ENCODE measurements at places on chromosomes 5 and 9.

- no peak for DNase-seq
Observed at GRCh38 chr9:34983209-34983608, 6.3 kb upstream of the DNAJB5 start.

DNA sequence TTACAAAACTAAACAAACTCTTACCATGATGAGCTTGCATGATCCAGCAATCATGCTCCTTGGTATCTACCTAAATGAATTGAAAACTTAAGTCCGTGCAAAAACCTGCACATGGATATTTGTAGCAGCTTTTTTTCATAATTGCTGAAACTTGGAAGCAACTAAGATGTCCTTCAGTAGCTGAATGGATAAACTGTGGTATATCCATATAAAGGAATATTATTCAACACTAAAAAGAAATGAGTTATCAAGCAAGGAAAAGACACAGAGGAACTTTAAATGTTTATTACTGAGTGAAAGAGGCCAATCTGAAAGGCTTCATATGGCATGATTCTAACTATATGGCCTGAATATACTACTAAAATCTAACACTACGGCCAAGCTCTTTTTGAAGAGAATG, 139.1 kb upstream of the ZNF608 start:
- DNase-seq = no peak

DNA sequence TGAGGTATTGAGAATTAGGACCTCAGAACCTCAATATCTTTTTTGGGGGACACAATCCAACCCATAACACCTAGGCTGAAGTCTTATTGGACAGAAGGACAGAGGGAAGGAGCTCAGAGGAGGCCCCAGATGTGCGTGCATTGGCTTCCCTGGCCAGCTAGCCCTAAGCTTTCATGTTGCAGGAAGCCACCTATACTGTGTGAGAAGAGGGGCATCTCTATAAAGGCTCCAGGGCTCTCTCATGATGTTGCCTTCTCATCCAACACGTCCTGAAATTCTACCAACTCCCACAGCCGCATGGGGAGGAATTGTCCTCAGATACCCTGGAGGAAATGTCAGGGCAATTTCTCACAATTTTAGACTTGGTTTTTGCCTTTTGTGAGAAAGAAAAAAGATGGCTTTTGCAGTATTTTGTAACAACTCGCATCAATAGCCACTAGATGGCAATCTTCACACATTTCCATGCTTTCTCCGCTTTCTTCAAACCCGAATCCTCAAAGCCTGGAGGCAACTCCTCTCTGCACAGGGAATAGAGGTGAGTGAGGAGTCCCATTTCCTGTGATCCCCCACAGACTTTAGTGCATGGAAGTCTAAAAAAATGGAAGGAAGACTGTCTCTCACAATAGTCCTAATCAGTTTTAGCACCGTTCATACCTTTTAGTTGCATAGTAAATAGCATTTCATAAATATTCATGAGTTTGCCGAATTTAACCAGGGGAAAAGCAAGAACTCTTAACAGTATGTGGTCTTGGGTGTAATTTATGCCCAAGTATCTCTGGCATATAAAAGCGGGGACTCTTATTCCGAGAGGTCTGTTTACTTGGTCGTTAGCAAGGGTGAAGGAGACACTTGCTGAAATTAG, 7.4 kb upstream of the PPP3R2 start:
- peak; percentile 70 for DNase-seq

DNA sequence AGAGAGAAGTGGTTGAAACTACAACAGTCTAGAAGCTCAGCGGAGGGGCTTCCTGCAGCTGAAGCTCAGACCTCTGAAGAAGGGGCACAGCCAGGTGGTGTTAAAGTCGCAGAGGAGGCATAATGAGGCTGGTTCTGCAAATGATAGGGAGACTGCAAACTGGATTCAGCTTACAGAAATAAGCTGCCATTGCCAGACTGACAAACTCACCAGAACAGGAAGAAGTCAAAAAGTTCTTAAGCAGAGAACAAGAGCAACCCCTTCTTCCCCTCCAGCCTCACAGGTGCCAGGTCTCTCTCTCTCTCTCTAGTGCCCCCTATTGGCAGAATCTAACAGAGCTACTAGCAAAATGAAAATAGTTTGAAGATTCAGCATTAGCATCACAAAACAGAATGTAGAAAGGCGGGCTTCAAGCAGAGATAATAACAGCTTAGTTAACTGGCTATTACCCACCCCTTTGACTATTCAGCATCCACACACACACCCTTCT, 76.7 kb downstream of the GRAMD2B start:
- peak; percentile 58 for DNase-seq

GRCh38 chr9:127143920-127144465, 21.6 kb upstream of the ANGPTL2 start:
- DNase-seq = no peak

GRCh38 chr9:114348906-114349482, 19.3 kb downstream of the ORM2 start:
- peak; percentile 99 for DNase-seq

DNA sequence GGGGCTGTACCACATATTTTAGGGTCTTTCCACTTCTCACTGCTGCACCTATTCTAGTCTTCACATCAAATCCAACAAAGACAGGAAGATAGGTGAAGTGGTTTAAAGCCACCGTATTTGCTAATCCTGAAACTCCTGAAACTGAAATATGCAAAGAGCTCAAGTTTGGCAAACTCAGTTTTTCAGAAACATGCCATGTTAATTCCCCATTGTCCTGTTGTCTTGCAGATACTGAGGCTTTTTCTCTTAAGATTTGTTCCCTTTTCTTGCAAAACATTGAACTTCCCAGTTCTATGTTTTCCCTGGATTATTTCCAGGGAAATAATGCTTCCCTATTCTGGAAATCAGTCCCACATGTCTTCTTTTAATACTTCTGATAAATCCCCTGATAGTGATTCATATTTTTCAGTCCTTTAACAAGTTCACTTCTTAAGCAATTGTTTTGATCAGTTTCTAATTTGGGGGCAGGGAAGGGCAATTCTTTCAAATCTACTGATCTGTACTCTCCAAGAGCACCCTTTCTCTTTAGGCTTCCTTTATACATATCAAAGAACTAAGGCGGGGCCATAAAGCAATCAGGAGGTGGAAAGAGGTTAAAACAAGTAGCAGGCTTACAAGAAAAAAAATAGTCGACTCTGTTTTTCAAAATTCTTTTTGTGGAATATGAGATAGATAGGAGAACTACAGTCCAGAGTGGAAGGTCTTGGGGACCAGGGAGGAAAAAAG, 648.5 kb downstream of the BNC2 start:
- no peak for DNase-seq

DNA sequence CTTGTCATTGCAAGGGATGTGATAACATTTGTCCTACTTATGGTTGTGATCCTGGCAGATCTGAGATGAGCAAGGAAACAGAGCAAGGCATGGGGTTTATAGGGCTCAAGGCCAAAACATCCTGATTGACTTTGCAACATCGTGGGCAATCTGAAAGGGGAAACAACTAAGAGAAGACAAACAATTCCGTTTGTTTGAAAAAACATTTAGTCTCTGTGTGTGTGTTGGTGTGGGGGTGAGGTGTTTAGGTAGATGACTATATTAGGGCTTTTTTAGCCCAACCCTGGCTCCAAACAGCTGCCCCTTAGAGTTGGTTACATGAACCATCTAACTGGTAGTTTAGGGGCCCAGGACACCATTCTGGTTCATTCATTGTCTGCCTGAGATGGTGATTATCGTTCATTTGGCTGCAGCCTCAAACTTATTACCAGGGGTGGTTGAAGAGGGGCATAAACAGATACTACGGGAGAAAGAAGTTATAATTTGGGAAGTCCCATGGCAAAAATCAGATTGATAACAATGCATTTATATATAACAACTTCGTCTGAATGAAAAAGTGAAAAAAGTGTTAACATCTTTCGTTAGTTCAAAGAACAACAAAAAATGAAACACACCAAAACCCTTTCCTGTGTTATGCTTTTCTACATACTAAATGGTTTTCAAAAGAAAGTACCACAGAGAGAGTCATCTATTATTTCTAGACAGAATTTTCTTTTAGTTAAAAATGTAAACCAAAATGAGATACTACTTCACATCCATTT, 5.7 kb downstream of the FYB1 start:
- no peak for DNase-seq

DNA sequence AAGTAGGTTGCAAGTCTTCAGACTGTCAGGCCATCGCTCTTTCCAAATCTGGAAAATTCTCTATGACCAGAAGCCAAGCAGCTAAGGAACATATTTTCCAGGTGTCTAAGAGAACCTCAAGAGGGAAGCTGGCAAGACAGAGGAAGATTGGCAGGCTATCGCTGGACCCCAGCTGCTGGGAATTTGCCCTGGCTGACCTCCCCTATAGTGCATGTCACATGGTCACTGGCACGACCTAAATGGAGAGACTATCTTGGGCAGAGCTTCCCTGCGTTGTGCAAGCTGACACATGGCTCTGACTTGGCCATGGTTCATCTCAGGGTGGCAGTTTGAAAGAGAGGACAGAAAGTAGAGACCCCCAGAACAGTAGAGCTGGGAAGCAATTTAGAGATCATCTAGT, 104.9 kb upstream of the ZNF618 start:
- no peak for DNase-seq

- DNase-seq = no peak
Observed at GRCh38 chr5:157189223-157189622, 8.6 kb downstream of the ITK start.

GRCh38 chr9:114503009-114503408, 2.3 kb downstream of the WHRN start:
- no peak for DNase-seq

DNA sequence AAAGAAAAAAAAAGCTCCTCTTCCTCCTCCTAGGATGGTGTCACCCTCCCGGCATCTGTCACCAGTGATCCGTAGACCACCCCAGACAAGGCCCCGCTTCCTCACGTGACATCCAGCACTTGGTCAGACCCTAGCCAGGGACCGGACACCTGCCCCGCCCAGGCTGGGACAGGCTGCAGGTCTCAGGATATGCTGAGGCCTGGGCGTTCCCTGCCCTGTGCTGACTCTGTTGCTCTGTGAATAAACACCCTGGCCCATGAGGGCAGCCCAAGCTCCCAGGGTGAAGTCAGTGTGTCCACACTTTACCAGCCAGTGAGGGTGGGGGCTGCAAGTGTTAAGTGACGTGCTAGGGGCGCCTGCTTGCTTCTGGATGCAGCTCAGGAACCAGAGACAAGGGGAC, 5.6 kb downstream of the EDF1 start:
- no peak for DNase-seq

DNA sequence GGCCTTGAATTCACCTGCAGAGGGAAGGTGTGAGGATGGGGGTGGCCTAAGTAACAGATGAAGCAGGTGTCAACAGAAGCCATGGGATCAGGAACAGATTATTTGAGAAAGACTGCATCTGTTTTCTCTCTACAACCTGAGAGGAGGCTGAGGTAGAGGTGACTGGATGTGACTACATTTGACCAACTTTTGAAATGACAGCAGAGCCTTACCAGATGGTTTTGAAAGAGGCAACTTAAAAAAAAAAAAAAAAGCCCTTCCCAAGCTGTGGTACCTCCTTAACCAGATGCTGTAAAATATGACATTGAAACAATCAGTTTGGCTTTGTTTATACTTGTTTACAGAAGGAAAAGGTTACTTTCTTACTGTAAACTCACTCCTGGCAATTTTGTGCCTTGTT, 108.6 kb downstream of the TRIO start:
- DNase-seq = no peak

- no peak for DNase-seq
Observed at GRCh38 chr9:112258106-112258505, 75.3 kb downstream of the PTBP3 start.

DNA sequence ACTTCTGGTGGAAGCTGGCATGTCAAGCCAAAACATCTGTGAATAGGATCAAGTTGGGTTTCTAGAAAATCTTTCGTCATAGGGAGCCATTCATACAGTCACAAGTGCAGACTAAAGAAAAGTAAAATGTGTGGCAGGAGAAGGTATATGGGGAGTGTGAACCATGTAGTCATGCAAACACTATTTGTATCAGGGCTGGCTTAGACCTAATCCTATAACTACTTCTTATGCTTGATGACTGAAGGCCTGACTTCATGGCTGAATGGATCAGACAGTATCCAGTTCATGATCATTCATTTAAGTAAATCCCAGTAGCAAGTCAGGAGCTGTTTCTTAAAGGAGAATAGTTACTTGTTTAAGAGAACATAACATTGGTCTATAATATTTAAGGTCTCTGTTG, 63.8 kb upstream of the DAPK1 start:
- no peak for DNase-seq

- DNase-seq = no peak
Observed at GRCh38 chr5:180820788-180821321, 18.2 kb upstream of the MGAT1 start.

DNA sequence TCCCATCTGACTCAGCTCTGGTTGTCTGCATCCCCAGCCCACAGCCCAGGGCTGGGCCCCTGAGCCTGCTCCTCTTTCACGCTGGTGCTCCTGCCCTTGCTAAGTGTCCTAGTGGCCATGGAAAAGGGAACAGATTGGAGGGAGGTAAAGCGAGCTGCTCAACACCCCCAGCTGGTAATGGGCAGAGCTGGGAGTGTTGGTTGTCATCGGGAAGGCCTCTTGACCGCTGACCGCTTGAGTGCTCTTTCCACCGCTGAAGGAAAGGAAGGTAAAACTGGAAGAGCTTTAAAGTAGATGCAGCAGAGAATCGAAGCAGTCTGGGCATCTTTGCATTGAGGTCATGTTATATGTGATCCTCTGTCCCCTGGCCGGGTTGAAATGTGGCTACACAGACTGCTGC, 60.2 kb downstream of the CRB2 start:
- DNase-seq = no peak

GRCh38 chr9:107175041-107175440, 108.0 kb upstream of the RAD23B start:
- peak; percentile 53 for DNase-seq

DNA sequence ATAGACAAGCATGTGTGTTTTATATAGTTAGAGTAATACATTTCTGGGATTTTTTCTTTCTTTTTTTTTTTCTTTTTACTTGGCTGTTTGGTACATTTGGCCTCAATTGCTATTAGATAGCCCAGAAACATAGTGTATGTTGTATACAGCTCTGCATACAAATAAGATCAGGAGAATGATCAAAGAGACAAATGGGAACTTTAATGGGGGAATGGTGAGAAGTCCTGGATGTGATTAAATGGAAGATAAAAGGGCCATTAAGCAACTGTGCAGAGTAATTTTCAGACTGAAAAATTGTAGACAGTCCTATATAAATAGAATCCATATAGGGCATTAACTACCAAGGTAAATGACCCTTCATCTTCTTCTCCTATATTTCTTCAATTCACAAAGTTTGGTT, 575.6 kb downstream of the EBF1 start:
- DNase-seq = no peak

GRCh38 chr9:1013021-1013420, 36.6 kb downstream of the DMRT3 start:
- no peak for DNase-seq

DNA sequence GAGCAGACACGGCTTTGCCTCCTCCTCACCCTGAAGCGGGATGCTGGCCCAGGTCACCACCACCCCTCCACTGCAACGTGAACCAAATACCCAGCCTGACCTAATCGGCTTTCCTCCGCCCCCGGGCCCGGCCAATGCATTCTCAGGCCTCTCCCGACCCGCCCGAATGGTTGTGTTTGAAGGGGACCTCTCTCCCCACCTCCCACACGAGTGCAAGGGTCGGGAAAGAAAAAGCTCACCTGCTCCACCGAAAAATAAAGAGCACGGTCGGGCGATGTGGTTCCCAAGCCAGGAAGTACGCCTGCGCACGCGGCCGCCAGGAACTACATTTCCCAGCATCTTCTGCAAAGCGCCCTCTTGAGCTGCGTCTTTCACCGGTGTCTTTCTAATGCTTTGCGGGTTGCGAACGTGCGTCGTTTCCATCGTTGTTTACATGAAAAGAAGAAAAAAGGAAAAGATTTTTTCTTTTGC, at the start of gene ZNF883:
Gene ZNF883 (minus strand): TSS at position 282 of the 471 bp plus-strand sequence.
- DNase-seq = peak; percentile 76
